ENCODE measurements at places on chromosomes 3 and 15.

GRCh38 chr15:40416056-40416455 is 10.5 kb downstream of the IVD start:
- ATAC-seq, result no peak

GRCh38 chr3:156383441-156384025 is 171.4 kb downstream of the SSR3 start:
- no peak for ATAC-seq

DNA sequence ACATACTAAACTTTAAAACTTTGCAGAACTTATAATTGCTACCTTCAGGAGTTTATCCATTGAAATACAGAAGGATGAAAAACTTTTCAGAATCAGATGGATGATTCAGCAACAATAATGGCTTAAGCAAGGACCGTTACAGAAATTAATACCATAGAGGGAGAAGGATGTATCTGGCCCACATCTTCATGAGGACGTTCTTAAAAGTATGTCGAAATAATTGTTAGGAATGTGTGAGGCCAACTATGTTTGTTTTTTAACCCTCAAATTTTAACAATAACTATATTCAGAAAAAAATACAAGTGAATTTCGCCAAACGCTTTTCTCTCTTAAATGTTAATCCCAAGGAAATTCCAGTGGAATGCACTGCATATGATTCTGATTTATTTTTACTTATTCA is 105.2 kb upstream of the EPHA3 start:
- no peak for ATAC-seq

GRCh38 chr3:134807189-134807588 is 12.1 kb downstream of the EPHB1 start:
- ATAC-seq, result no peak

Measured in esophagus mucosa (tissue), 1 donor.